Esophagus squamous epithelium (tissue), 5 donors: ENCODE measurements at places on chromosomes 6 and 20. TPM values are rescaled to one million over a fixed set of nuclear protein-coding genes. Genes with fewer than 3 reads are reported as not detected.

The SLC25A27 gene
- total RNA-seq: 9.2 TPM

DNA sequence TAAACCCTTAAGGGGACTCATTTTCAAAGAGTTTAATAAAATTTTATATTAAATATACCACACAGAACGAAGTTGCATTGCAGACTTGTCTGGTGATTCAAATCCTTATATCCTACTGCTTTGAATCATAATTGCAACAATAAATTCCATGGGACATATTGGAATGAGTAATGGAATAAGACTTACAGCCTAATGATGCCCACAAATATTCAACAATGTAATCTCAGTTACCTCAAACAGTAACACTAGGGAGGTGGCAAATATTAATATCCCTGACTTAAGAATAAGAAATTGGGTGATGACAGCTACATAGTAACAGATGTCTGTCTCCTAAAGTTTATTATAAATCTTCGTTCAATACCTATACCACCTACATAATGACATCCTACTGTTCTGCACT lies 52.6 kb downstream of the BMP5 start:
- no peak for DNase-seq
- H3K36me3 ChIP-seq: no peaks in the 10 kb centered on the region
- H3K27ac ChIP-seq: no peak overlapping the region
- H3K4me1 ChIP-seq: no peaks in the 10 kb centered on the region
- no peak overlapping the region for H3K4me3 ChIP-seq

The ADISSP gene
- total RNA-seq: 24.0 TPM

DNA sequence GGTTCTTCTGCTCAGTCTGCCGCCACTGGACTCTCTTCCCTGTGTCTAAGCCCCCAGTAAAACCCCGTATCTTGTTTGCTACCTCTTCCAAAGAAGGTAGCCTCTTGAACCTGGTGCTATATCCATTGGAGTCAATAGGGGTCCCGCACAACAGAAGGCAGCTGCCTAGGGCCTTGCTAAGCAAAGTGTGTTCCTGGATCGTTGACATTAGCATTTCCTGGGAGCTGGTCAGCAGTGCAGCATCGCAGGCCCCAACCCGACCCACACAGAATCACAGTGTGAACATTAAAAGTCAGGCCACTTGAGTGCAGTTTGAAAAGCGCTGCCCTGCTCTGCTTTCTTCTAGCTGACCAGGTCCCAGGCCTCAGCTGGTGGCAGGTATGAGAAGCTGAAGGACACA lies 2.9 kb downstream of the ADA start:
- H3K27me3 ChIP-seq: no peaks in the 10 kb centered on the region
- peaks cover 80% of the 10 kb centered on the region for H3K4me1 ChIP-seq
- no peak overlapping the region for H3K4me3 ChIP-seq
- no peak overlapping the region for H3K27ac ChIP-seq
- no peaks in the 10 kb centered on the region for H3K36me3 ChIP-seq

GRCh38 chr20:30288346-30288745 lies 969.1 kb upstream of the DEFB115 start:
- H3K27ac ChIP-seq: no peak overlapping the region
- DNase-seq: no peak
- H3K4me1 ChIP-seq: no peaks in the 10 kb centered on the region

- DNase-seq: no peak
- H3K4me3 ChIP-seq: no peak overlapping the region
- no peaks in the 10 kb centered on the region for H3K27me3 ChIP-seq
- H3K4me1 ChIP-seq: peaks cover 15% of the 10 kb centered on the region
Observed at GRCh38 chr6:43795421-43795820, 25.4 kb downstream of the VEGFA start.

- H3K27ac ChIP-seq: no peak overlapping the region
- no peak overlapping the region for H3K4me3 ChIP-seq
- H3K4me1 ChIP-seq: no peaks in the 10 kb centered on the region
- no peak for DNase-seq
- H3K36me3 ChIP-seq: no peaks in the 10 kb centered on the region
Observed at GRCh38 chr6:44698602-44699001, 311.1 kb downstream of the CDC5L start.

The RGS17 gene
- total RNA-seq: 0.76 TPM

GRCh38 chr20:63517376-63518309 lies 2.9 kb upstream of the PPDPF start:
- no peak overlapping the region for H3K27ac ChIP-seq
- no peak overlapping the region for H3K4me3 ChIP-seq
- no peak for DNase-seq

DNA sequence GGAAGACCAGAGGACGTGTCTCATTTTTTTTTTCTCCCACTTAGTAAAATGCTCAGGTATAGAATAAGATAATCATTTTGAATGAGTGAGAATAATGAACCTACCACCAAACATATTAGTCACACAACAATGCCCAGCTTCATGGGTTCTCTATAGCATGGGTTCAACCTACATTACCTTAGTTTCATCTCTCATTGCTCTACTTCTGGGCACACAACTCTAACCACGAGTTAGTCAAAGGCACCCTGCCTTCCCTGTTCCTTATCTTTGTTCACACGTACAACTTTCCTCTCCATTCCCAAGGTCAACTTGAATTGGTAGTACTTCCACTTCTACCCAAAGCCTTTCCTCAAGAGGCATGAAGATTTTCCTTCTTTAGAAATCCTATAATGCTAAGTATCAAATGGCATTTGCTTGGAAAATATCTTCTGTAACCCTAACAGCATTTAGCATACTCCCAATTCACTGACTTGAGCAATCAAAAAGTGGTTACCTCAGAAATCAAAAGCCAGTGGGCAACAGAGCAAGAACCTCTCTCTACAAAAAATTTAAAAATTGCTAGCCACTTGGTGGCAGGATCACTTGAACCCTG lies 20.9 kb downstream of the DEK start:
- no peak overlapping the region for H3K4me3 ChIP-seq
- DNase-seq: no peak
- no peaks in the 10 kb centered on the region for H3K27me3 ChIP-seq
- H3K4me1 ChIP-seq: peaks cover 4% of the 10 kb centered on the region
- peaks cover 73% of the 10 kb centered on the region for H3K36me3 ChIP-seq
- H3K27ac ChIP-seq: no peak overlapping the region

DNA sequence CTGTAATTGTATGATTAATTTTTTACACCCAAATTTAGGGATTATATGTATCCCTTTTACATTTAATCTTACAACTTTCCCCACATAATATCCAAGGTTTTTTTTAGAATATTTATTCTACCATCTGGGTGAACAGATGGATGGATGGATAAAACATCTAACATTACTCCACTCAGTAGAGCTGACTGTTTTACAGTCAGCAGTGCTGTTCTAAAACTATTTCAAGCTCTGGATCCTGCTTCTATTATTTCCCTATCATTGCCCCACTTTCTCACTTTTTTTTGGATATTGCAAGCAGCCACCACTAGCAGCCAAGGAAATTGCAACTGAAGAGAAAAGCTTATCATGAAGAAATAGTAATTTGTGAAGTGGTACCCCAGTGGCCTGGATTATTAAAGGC lies 173.7 kb downstream of the ARHGAP18 start:
- no peak for DNase-seq
- H3K4me3 ChIP-seq: no peak overlapping the region
- no peaks in the 10 kb centered on the region for H3K27me3 ChIP-seq
- H3K36me3 ChIP-seq: no peaks in the 10 kb centered on the region
- no peak overlapping the region for H3K27ac ChIP-seq

GRCh38 chr20:53621482-53622246 lies 28.0 kb upstream of the ZNF217 start:
- no peak for DNase-seq
- peak overlapping the region; percentile 90 for H3K27ac ChIP-seq
- peaks cover 42% of the 10 kb centered on the region for H3K4me1 ChIP-seq
- H3K4me3 ChIP-seq: no peak overlapping the region
- H3K36me3 ChIP-seq: no peaks in the 10 kb centered on the region

- H3K27me3 ChIP-seq: no peaks in the 10 kb centered on the region
- H3K36me3 ChIP-seq: no peaks in the 10 kb centered on the region
- DNase-seq: no peak
Observed at GRCh38 chr6:113539623-113540022, 317.5 kb upstream of the MARCKS start.

DNA sequence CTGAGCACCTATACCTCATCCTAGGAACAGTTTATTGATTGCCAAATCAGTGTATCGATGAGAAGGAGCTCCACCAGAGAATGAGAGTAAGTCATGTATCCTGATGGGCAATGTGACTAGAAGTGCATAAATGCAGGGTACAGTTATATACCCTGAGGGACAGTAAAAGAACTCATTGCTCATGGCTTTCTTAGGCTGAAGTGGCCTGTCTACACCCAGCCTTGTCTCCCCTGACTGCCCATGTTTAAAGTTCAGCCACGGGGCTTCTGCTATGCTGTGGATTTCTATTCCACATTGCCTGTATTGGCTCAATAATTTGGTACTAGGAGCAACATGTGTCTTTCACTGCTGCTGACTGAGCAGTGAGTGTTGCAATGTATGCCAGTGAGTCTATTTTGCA lies 400.4 kb upstream of the IMPG1 start:
- no peaks in the 10 kb centered on the region for H3K36me3 ChIP-seq
- H3K27ac ChIP-seq: no peak overlapping the region
- H3K4me1 ChIP-seq: no peaks in the 10 kb centered on the region
- H3K4me3 ChIP-seq: no peak overlapping the region
- DNase-seq: no peak
- H3K27me3 ChIP-seq: no peaks in the 10 kb centered on the region

- no peaks in the 10 kb centered on the region for H3K36me3 ChIP-seq
- no peaks in the 10 kb centered on the region for H3K4me1 ChIP-seq
- no peaks in the 10 kb centered on the region for H3K27me3 ChIP-seq
- no peak for DNase-seq
- H3K4me3 ChIP-seq: no peak overlapping the region
Observed at GRCh38 chr6:52910091-52910490, 593 bp upstream of the GSTA3 start.

The C6orf163 gene
- total RNA-seq: 0.79 TPM

DNA sequence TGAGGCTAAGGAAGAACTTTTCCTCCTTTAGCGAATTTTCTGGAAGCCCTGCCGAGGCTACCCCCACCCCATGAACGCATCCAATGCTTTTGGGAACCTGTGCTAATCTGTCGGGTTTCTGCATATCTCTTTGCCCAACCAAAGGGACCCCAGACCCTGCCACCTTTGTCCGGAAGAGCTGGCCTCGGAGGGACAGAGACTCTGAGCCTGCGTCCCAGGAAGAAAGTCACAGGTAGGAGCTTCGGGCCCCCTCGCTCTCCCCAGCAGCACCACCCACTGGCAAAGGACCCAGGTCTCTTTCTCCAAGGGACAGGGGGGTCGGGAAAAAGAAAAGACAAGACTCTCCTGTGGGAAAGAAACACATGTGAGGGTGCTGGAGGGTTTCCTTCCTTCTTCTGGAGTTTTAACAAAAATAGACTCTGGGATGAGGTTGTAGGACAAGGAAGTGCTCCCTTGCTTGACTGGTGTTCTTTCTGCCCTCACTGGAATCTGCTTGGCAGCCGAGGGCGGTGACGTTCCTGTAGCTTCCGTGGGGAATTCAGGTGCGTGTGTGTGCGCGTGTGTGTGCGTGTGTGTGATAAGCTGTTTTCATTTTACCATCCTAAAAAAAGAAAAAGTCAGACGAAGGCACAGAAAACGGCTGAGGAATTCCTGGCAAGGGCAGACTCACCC lies 16.3 kb upstream of the FOXC1 start:
- no peaks in the 10 kb centered on the region for H3K27me3 ChIP-seq
- H3K27ac ChIP-seq: no peak overlapping the region
- peaks cover 7% of the 10 kb centered on the region for H3K4me1 ChIP-seq
- no peaks in the 10 kb centered on the region for H3K36me3 ChIP-seq

The LAMA2 gene
- 9.5 TPM for total RNA-seq

DNA sequence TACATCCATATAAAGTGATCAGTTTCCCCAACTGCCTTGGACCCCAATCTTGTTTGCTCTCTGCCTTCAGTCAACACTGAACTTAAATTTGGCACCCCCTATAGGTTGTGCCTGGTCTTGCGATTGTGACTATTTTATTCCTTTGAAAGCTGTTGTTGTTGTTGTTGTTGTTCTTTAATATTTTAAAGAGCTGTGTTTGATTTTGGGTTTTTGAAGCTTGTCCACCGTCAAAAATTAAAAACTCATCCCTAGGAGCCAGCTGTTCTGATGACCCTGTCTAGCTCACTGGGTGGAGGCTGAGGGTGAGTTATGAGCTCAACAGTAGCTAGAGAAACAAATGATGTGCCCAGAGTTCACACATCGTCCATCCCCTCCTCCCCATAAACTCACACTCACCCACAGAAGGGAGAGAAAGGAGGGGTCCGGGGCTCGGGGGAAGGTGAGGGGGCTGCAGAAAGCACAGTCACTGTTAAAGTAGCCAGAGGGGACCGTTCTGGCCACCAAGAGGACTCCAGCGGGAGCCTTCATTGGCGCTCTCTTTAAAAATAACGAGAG lies 4.0 kb downstream of the SIM1 start:
- H3K4me1 ChIP-seq: peaks cover 47% of the 10 kb centered on the region
- DNase-seq: no peak
- peaks cover 77% of the 10 kb centered on the region for H3K27me3 ChIP-seq

DNA sequence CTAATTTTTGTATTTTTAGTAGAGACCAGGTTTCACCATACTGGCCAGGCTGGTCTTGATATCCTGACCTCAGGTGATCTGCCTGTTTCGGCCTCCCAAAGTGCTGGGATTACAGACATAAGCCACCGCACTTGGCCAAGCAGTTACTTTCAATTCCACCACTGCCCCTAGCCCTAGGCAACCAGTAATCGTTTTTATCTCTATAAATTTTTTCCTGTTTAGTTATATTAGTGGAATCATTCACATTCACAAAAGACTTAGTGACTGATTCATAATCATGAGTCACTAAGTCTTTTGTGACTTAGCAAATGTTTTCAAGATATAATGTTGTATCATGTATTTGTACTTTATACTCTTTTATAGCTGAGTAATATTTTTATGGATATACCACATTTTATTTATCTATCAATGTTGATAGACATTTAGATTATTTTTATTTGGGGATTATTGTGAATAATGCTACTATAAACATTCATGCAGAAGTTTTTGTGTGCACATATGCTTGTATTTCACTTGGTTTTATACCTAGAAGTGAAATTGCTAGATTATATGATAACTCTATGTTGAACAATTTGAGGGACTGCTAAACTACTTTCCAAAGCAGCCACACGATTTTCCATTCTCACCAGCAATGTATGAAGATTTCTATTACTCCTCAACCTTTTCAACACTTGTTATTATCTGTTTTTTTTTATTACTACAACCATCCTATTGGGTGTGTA lies 421.4 kb upstream of the ID4 start:
- H3K36me3 ChIP-seq: no peaks in the 10 kb centered on the region

DNA sequence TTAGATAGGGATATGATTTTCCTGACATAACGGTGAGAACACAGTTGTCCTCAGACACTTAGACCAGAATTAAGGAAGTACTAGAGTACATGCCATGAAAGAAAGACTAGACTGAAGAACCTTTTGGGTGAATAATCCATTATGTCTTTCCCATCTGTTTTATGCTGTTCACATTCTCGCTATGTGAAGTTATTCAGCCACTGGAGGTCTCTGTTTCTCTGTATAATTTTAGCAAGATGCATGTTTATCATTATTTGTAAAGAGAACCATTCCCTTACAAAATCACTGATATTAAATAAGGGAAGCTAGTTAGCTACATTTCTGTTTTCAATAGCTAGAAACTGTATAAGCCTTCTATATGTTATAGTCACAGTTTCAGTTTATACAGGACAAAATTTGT lies 391.9 kb downstream of the CD109 start:
- H3K36me3 ChIP-seq: no peaks in the 10 kb centered on the region
- peaks cover 6% of the 10 kb centered on the region for H3K4me1 ChIP-seq
- no peak for DNase-seq
- no peaks in the 10 kb centered on the region for H3K27me3 ChIP-seq
- no peak overlapping the region for H3K4me3 ChIP-seq

The PKIB gene
- 0.26 TPM for total RNA-seq

The KIAA1755 gene
- 3.4 TPM for total RNA-seq
